Smooth muscle cell of trachea (primary cell): ENCODE measurements at places on chromosomes 5 and 9. TPM values are rescaled to one million over a fixed set of nuclear protein-coding genes. Genes with fewer than 3 reads are reported as not detected.

The PCDHGC5 gene
- total RNA-seq = 7.9 and 8.1 TPM in 2 replicates

The ANKRD20A1 gene
- total RNA-seq = 0.73 TPM in 1 of 2 replicates, not detected in the other

The INPP5E gene
- 8.0 and 13.1 TPM in 2 replicates for total RNA-seq

The ELP1 gene
- 37.7 and 41.6 TPM in 2 replicates for total RNA-seq

The GRIA1 gene
- total RNA-seq = under 0.01 and 0.50 TPM in 2 replicates

The NUTM2F gene
- not detected in 2 replicates for total RNA-seq

The ANGPTL2 gene
- 49.6 and 184 TPM in 2 replicates for total RNA-seq

The PCDHGA10 gene
- total RNA-seq = 13.8 and 14.7 TPM in 2 replicates

The DOCK8 gene
- 0.44 and 0.66 TPM in 2 replicates for total RNA-seq
